Thoracic aorta (tissue), 2 donors: ENCODE measurements at places on chromosomes 6 and 20. TPM values are rescaled to one million over a fixed set of nuclear protein-coding genes. Genes with fewer than 3 reads are reported as not detected.

DNA sequence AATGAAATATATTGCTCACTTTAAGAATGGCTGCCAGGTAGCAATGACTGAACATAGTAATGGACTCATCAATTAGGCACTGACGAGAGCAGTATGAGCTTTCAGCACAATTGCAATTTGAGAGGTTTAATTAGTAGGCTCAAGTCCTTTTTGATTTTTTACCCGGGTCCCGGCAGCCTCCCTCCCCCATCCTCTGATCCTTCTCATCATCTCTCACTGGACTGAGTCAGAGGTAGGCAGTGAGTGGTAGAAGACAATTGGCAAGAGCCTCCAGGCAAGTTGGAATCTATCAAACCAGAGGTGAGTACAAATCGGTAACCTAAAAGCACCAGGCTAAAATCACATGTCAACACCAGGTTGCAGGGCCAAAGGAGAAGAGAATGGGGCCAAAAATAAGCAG lies 107.9 kb downstream of the DCDC2 start:
- no peaks in the 10 kb centered on the region for H3K4me1 ChIP-seq
- no peak overlapping the region for H3K4me3 ChIP-seq
- H3K27me3 ChIP-seq = no peaks in the 10 kb centered on the region

GRCh38 chr6:22829070-22829469 lies 259.7 kb downstream of the HDGFL1 start:
- H3K4me1 ChIP-seq = peaks cover 12% of the 10 kb centered on the region
- H3K27me3 ChIP-seq = no peaks in the 10 kb centered on the region
- no peak for DNase-seq
- no peaks in the 10 kb centered on the region for H3K36me3 ChIP-seq

GRCh38 chr6:48113130-48113529 lies 2.1 kb upstream of the PTCHD4 start:
- H3K27me3 ChIP-seq = no peaks in the 10 kb centered on the region
- no peak overlapping the region for H3K27ac ChIP-seq
- H3K4me1 ChIP-seq = no peaks in the 10 kb centered on the region
- DNase-seq = no peak
- no peak overlapping the region for H3K4me3 ChIP-seq

GRCh38 chr6:7165890-7166267 lies 58.1 kb downstream of the RREB1 start:
- no peaks in the 10 kb centered on the region for H3K27me3 ChIP-seq
- no peaks in the 10 kb centered on the region for H3K36me3 ChIP-seq
- peaks cover 36% of the 10 kb centered on the region for H3K4me1 ChIP-seq
- no peak overlapping the region for H3K27ac ChIP-seq
- H3K4me3 ChIP-seq = no peak overlapping the region

FAM217A gene
- not detected for total RNA-seq

GPSM3 gene
- total RNA-seq = 11.9 TPM
